ENCODE measurements at places on chromosomes 2 and 18. TPM values are rescaled to one million over a fixed set of nuclear protein-coding genes. Genes with fewer than 3 reads are reported as not detected.

GORASP2 gene
- total RNA-seq: 72.9 TPM

CNGA3 gene
- total RNA-seq: not detected

CD28 gene
- total RNA-seq: 0.24 TPM

ZNF396 gene
- total RNA-seq: 0.06 TPM

RUFY4 gene
- total RNA-seq: not detected

ACKR3 gene
- total RNA-seq: 87.5 TPM

Data from SJCRH30 (cell line).